ENCODE measurements at places on chromosomes 12 and 14.

DNA sequence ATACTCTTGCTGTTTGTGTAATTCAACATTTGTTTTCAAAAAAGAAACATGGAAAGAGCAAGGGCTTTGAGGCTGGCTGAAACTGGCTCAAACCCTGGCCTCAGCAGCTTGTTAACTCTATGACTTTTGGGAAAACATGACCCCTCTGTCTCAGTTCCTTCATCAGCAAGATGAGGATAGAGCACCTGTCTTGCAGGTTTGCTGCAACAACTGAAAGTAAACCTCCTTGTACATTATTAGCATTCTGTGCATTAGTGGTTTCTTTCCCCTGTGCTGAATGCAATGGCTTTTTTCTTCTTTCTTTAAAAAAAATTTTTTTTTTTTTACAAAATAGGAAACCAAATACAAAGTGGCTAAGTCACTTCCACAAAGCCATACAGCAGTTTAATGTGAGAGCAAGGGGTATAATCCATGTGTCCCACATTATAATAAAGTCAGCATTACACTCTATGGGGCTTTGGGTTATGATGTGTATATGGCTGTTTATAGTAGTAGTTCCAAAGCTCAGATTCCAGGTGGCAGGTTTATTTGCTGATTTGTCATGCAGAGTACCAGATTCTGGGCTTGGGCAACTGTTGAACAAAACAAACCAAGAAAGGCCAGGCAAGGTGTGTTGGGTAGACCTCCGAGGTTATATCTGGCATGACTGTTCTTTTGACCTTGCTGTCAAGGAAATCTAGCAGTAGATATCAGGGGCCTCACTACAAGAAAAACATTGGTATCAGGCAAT is 194.5 kb upstream of the CNOT2 start:
- no peak for DNase-seq

DNA sequence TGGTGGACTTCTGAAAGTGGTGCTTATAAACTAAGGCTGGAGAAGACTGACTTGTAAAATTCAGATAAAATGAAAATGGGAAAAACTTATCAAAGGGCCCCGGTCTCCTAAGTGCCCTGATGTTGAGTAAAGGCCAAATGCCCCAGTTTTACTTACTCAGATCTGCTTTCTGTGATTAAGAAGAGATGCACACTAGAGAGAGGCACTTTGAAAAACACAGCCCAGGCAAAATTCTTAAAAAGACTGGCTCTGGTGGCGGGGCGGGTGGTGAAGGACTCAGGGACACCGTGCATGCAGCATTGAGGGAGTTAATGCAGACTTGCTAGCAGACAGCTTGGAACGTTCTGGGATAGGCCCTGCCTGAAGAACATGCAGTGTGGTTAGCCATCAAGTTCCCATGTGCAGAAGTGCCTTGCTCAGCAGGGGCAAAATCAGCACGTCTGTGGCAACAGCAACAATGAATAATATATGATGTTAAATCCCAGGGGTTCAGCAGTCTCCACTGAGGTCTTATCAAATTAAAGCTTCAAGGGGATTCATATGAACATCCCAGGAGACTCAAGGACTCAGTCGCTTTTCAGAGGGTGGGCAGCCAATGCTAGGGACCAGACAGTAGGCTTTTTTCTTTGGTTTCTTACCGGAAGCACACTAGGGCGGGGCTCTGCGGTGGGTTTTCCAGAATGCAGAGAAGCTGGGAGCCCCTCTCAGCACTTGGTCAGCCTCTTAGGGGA is 105.0 kb downstream of the DAD1 start:
- DNase-seq, result no peak

GRCh38 chr12:132559652-132560363 is 50.6 kb downstream of the LRCOL1 start:
- no peak for DNase-seq

DNA sequence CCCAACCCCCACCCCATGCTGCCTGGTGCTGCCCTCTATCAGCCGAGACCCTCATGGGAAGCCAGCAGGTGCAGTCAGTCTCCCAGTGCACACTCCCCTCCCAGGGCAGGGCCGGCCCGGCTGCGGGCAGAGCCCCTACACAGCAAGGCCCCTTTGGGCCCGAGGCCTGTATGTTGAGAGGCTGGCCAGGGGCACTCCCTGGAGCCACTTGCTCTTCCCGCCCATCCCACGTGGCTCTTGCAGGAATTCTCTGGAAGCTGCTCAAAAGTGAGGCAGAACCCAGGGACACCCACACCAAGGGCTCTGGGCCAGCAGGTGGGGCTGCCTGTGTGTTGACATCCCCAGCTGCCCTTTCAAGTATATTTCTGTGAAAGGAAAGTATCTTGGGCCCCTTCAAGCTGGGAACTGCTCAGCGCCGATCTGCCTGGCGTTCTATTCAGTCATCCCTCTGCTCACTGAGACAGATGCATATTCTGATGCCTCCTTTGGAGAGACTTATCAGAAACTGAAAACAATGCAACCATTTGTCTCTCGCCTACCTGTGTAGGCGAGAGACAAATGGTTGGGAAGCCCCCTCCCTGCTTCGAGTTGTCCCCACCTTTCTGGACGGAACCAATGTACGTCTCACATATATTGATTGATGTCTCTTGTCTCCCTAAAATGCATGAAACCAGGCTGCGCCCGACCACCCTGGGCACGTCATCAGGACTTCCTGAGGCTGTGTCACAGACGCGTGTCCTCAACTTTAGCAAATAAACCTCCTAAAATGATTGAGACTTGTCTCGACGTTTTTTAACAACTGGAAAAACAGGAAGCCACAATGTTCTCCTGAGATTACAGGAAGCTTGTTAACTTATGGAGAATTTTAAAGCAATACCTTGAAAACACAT is 6.0 kb downstream of the GPR132 start:
- DNase-seq, result no peak

GRCh38 chr12:2641207-2641606 is 153.6 kb upstream of the FKBP4 start:
- DNase-seq, result no peak

DNA sequence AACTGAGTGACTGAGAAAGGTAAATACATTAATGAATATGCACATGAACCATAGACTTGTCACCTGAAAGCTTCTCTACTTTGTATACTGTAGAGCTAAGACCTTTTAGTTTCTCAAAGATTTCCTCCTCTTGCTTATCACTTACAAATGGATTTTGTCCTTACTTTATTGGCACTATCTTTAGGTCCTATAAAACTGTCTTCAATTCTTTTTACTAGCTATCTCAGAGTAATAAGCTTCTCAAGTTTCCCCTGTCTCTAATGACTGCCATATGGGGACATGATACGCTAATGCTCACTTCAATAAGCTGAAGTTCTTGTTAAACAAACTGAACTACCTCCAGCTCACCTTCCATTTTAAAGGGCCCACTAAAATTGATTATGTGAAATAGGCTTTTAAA is 468.2 kb upstream of the CCDC196 start:
- no peak for DNase-seq
